ENCODE measurements at places on chromosomes 5 and 9. TPM values are rescaled to one million over a fixed set of nuclear protein-coding genes. Genes with fewer than 3 reads are reported as not detected.

- DNase-seq, result no peak
Measured at GRCh38 chr5:53403758-53404157, 76.7 kb upstream of the FST start.

The ELOVL7 gene
- total RNA-seq, result not detected

The OTP gene
- not detected for total RNA-seq

GRCh38 chr5:59036274-59036961 lies 453.5 kb downstream of the RAB3C start:
- no peak for DNase-seq

DNA sequence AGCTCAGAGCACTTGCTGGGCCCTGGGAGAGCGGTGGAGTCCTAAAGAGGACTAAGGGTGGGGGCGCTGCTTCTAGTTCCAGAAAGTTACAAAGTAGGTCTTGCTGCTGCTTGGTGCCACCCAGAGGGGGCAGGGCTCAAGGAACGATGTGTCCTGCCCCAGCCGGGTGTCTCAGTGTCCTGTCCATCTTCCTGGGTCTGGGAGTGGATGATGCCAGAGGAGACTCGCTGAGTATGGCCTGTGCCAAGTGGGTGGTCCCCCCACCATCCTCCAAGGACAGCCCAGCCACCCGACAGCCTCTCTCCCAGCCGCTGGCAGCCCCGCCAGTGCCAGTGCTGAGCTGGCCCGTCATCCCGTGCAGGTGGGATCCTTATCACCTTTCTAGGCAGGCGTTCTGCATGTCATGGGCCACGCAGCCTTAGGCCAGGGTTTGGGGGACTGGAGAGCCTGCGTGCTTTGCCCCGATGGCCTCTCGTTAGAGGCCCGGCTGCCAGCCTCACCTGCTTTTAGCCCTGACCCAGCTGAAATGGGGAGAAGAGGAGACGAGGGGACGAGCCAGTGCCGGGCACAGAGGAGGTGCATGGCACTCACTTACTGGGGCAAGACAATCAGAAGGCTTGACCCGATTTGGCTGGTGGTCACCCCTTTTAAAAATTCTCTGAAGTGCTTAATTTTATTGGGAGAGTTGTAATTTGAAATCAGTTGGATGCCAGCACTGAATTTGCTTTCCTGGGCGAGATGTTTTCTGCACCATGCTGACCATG lies 5.6 kb downstream of the WNK2 start:
- DNase-seq, result no peak

GRCh38 chr9:135450956-135451355 lies 28.6 kb upstream of the PPP1R26 start:
- DNase-seq, result no peak

DNA sequence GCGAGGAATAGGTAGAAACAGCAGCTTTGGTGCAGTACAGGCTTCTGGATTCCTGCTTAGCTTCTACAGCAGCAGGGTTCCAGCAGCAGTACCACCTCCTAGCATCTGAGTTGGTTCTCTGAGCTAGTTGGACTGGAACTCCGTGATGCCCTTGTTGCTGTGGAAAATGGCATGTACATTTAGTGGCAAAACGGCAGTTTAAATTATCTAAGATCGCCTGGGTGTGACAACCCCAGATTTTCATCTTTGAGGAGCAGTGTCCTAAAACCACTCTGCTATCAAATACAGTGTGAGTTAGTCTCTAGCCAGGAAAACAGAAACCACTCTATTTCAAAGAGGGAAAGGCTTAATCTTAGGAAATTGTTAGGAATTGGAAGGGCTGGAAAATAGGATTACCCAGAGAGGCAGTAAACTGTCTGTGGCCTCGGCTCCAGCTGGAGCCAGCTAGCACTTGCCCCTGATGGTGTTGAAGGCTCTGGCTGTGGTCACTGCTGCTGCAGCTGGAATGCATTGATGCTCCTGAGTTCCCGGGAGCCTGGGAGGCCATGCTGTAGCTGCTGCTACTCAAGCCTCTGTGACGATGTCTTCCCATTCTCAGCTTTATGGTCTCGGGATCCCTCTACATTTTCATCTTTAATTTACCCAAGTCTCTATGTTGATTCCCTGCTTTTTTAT lies 29.4 kb downstream of the RAD23B start:
- DNase-seq, result no peak
